ENCODE measurements at places on chromosomes 1 and 21.
A peak's percentile ranks its signal among the peaks of the same experiment; 100 is the strongest.

GRCh38 chr1:16095447-16095846, 22.0 kb upstream of the FAM131C start:
- no peak for DNase-seq

- no peak for DNase-seq
Observed at GRCh38 chr1:26276432-26276838, 3.5 kb upstream of the SH3BGRL3 start.

- peak; percentile 24 for DNase-seq
Observed at GRCh38 chr21:45596704-45597318, 46.7 kb upstream of the PCBP3 start.

- DNase-seq = no peak
Observed at GRCh38 chr1:184635980-184636431, 118.7 kb downstream of the EDEM3 start.

- DNase-seq = no peak
Observed at GRCh38 chr1:119253366-119253765, 112.9 kb upstream of the WARS2 start.

DNA sequence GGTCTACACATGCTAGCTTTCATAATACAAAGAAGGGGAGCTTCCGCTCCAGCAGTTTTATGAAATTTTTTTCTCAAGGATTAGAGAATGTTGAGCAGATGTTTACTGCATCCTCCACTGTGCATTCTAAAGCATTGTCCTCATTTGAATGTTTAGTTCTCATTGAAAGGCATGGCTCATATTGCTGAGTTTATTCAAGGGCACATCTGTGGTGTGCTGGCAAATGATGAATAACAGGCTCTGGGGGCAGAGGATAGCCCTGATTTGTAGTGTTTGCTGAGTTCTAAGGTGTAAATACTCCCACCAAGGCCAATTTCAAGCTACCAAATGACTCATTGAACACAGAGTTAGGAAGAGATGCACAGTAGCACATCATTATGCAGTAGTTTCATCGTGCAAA, 303.2 kb upstream of the FAM78B start:
- no peak for DNase-seq

DNA sequence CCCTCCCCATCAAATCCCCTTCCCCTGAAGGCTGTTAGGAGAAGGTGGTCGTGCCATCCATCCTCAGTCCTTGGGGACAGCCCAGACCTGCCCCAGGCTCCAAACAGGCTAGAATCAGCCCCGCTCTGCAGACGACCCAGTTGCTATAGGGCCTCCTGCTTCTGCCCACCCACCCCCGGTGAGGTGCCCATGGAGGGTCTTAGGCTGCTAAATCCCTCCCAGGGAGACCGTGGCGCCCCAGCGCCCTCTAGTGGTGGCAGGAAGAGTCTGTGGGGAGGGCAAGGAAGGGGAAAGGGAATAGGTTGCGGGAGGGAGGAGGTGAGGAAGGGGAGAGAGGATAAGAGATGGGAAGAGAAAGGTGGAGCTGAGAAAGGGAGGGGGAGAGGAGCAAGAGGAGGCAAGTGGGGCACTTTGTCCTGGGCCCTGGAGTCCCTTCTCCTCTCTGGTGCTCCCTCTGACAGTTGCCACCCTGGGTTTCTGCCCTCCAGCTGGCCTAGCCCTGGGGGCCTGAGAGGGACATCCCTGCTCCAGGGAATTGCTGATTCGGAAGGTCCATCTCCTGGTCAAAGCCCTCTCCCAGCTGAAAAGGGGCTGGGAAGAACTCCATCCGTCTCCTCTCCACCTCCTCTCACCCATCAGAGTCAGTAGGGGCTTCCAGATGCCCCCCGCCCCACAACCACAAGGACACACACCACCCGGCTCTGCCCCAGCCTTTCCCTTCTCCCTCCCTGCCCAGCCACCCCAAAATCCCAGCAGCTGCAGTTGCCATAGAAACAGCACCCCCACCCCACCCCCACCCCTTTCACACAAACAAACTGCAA, 55.4 kb downstream of the CAMK2N1 start:
- DNase-seq = peak; percentile 34

- DNase-seq = no peak
Observed at GRCh38 chr1:61531716-61532115, 193.2 kb downstream of the TM2D1 start.

DNA sequence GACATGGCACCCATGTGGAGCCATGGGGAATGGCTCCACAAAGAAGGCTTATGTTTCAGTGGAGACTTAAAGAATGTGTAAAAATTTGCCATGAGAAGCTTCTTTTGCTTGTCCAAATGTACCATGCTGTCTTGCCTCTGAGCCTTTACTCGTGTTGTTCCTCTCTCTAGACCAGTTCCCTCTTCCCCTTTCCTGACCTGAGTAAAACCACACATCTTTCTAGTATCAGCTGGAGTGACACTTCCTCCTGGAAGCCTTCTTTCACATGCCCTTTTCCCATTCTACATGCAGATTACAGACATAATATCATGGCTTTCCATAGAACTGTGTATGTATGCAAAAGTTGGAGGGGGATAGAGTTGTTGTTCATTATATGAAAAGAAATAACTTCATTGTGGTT, 13.6 kb upstream of the GPX7 start:
- no peak for DNase-seq

GRCh38 chr1:168640836-168641235, 64.4 kb downstream of the XCL1 start:
- DNase-seq = no peak

- no peak for DNase-seq
Observed at GRCh38 chr1:207876131-207876530, 34.8 kb downstream of the CD34 start.

DNA sequence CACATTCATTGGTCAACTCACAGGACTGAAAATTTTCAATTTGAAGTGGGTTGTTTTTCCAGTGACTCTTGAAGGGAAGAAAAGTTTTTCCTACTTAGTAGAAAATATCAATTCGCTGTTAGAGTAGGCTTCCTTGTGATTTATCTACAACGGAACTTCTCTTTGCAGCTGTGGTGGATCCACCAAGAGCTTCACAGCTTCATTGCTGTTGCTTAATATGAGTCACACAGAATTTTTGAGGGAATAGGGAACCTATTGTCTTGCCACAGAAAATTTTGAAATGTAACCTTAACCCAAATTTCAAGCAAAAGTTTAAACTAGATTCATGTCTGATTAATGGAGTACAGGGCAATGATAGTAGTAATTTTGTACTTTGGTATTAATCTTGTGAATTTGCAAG, 58.4 kb upstream of the IFI44L start:
- DNase-seq = no peak

GRCh38 chr1:46983830-46984586, 39.5 kb upstream of the CYP4X1 start:
- no peak for DNase-seq

DNA sequence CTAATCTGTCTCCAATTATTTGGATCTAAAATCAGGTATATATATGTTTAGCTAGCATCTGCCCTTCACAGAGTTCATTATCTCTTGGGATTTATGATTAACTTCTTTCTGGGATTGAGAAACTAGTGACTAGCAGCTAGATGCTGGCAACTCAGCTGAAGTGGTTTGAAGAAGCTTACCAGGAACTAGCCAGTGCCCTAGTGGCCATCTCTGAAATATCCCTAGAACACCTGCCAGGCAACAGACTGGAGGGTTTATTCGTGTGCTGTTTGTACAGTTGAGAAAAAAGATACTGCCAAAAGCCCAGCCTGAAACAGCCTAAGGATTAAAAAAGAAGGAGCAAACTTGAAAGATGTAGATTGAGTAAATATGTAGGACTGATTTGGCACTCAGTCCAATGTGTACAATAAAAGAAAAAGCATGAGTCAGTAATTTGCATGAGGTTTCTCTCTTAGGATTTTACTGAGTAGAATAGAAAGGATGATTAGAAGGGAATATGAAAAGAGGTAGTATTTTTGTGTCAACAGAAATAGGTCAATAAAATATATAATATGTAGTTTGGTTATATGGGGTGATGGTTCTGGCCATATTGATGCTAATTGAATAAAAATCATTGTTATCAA, 1144.6 kb upstream of the ADGRL2 start:
- DNase-seq = peak; percentile 20

- DNase-seq = peak; percentile 11
Observed at GRCh38 chr1:10909697-10910680, 102.5 kb upstream of the TARDBP start.

- no peak for DNase-seq
Observed at GRCh38 chr1:228469413-228470162, 17.6 kb upstream of the RNF187 start.

GRCh38 chr1:220681220-220681880, 8.8 kb upstream of the C1orf115 start:
- DNase-seq = no peak

DNA sequence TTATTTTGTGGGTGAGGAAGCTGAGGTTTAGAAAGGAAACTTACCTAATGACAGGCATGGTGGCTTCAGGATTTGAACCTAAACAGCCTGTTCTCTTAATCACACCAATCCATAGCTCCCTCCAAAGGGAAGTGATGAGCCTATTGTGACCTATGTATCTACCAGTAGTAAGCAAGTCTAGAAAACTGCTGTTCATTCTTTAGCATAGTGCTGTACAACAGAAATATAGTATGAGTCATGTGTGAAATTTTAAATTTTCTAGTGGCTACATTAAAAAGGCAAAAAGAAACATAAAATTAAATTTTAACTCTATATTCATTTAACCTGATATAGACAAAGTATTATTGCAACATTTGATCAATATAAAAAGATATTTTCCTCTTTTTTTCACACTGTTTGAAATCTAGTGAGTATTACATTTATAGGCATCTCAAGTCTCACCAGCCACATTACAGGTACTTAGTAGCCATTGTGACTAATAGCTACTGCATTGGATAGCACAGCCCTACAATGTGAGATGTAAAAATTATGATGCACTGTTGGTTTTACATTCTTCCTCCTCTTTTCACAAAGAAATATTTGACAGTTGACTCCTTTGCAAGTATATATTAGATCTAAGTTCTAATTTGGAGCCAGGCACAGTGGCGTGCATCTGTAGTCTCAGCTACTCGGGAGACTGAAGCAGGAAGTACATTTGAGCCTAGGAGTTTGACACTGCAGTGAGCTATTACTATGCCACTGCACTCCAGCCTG, 16.6 kb downstream of the IPO9 start:
- no peak for DNase-seq

DNA sequence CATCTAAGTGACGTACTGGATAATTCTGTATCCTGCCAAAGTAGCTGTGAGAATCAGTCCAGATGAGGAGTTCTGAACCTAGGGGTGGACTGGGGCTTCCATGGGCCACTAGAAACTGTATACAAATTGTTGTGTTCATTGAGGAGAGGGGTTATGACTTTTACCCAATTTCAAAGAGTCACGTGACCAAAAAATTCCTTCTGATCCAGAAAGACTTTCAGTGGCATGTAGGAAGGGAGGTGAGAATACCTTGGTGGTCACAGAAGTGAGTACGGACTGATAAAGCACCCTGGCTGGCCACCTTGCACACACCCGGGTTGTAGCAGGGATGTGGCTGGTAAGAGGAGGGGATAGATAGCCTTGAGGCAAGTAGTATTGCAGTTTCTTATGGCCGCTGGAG, 60.4 kb downstream of the BCAR3 start:
- DNase-seq = no peak

DNA sequence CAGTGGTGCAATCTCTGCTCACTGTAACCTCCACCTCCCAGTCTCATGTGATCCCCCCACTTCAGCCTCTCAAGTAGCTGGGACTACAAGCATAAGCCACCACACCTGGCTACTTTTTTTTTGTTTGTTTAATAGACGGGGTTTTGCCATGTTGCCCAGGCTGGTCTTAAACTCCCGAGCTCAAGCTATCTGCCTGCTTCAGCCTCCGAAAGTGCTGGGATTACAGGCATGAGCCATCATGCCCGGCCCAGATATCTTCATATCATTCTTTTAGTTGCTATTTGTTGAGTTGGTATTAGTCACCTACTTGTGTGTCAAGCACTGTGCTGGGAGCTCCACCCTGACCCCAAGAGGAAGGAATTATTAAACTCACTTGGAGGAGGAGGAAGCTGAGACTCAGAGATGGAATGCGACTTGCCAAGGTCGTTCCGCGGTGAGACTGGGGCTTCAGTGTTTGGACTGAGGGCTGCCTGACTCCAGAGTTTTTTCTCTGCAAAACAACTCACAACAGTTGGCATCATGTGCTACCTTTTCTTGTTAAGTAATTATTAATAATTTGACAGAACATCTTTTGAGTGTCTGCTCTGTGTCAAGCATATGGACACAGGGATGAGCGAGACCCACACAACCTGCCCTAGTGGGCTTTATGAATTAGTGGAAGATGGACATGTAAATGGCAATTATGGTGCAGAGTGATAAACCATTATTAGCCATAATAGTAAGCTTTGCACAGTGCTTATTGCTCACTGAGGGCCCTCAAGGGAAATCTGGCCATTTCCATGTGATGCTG, 132.0 kb downstream of the FOXD2 start:
- DNase-seq = peak; percentile 3

- no peak for DNase-seq
Observed at GRCh38 chr1:13751985-13752384, 52.0 kb downstream of the PRDM2 start.

DNA sequence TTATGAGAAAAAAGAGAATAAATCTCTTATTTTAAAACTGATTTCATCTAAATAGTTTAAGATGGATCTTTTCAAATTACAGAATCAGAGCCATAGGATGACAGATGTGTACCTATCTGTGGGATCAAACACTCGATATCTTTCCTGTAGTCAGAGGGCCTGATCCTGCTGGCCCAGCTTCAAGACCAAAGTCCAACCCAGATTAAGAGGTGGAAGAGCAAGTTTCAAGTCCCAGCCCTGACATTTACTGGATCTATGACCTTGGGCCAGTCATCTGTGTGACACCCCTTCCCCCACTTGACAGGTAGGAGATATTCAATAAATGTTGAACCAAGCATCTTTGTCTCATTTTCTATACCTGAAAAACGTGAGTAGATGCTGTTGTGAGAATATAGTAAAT, 140.7 kb downstream of the FAM78B start:
- no peak for DNase-seq

DNA sequence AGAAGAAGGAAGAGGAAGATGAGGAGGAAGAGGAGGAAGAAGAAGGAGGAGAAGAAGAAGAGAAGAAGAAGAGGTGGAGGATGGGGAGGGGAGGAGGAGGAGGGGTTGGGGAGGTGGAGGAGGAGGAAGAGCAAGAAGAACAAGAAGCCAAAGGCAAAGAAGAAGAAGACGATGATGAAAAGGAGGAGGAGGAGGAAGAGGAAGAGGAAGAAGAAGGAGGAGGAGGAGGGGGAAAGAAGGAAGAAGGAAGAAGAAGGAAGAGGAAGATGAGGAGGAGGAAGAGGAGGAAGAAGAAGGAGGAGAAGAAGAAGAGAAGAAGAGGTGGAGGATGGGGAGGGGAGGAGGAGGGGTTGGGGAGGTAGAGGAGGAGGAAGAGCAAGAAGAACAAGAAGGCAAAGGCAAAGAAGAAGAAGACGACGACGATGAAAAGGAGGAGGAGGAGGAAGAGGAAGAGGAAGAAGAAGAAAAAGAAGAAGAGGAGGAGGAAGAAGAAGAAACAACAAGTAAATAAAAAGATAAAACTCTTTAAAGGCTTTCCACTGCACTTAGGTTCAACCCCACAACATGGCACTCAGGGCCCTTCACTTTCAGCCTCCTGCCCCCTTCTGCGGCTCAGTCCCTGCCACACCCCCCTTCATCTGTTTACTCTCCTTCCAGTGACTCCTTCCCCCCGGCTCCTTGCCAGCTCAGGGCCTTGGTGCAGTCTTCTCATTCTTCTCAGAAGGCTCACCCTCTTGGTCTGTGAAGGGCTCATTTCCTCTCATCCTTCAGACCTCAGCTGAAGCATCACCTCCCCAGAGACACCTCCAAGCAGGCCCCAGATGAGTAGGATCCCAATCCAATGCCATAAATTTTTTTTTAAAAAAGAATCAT, 114.0 kb downstream of the KCNN3 start:
- no peak for DNase-seq

- DNase-seq = no peak
Observed at GRCh38 chr1:170073893-170074249, 624 bp downstream of the KIFAP3 start.

- no peak for DNase-seq
Observed at GRCh38 chr1:115643666-115644065, 1.9 kb downstream of the VANGL1 start.
